ENCODE measurements at places on chromosomes 2 and 18.

DNA sequence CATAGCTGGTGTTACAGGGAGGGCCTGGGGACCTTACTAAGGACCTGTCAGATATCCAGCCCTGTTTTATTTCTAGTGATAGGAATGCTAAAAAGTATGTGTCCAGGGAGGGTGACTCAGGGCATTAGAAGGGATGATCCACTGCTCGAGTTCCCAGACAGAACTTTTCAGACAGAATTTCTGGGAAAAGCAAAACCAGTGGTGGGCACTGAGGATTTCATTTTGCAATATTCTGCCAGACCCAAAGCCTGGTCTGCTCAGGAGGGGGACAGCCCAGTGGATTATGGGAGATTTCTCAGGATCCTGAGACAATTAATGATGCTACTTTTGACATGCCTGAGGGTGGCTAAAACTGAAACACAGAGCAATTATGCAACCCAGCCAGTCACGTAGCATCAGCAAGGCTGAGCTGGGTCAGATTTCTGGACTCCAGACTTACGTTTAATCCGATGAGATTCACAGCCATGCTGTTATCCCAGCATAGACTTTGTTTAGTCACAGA, 4.7 kb upstream of the KCNE4 start:
- peak; percentile 72 for DNase-seq

DNA sequence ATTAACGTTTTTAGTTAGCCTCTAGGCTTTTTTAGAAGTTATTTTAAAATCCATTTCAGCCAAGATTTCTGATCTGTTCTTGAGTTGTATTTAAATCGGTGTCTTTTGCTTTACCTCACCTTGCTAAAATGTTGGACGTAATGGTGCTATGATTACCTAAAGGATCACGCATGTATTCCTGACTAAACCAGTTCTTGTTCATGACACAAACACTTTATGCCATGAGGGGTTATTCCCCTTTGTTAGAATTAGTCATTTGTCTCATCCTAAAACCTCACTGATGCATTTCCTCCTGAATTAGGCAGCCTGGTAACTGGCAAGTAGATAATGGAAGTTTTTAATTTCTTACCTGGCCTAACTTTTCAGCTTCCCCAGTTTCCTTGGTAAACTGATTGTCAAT, 185.4 kb upstream of the TANK start:
- no peak for DNase-seq

DNA sequence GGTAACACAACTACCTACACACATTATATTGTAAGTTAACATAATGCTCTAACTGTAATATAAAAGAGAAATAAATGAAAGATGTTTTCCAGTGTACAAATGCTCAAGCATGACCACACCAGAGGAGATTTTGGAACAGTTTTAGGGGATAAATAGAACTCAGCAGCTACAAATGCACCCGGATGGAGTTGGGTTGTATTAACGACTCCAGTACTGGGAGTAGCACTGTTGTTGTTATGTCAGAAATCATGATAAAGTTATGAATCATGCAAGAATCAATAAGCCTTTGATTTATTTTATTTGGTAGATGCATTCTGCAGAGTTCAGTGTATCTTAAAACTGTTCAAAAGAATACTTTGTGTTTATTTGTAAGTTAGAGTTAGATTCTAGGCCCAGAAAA, 126.9 kb downstream of the MAP3K20 start:
- DNase-seq = no peak

DNA sequence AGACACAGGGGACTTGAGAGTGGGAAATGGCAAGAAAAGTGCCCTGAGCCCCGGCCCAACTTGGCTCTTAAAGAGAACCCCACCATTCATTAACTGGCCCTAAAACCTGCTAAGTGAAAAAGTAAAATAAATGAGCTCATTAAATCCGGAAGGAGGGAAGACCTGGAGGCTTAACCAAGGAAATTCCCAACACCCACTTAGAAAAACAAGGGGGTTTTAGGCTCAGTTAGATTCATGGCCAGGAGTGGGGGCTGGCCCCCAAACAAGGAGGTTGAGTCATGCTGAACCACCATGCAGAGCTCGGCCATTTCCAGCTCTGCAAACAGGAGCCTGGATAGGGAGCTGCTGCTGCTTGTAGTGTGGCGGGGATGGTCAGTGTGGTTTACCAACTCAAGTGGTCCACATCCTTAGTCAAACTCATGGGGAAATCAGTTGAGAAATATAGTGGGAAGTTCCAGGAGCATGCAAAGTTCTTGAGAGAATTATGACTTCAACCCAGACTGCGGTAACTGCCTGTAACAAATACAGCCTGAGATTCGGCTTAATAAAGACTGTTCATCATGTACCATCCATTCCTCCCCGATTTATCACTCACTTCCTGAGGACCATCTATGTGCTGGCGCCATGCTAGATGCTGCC, 39.7 kb upstream of the MRPL19 start:
- DNase-seq = peak; percentile 69

GRCh38 chr2:116696223-116696622, 1118.3 kb upstream of the DDX18 start:
- no peak for DNase-seq

GRCh38 chr2:20617892-20618467, 32.9 kb downstream of the HS1BP3 start:
- DNase-seq = peak; percentile 84

GRCh38 chr2:31037058-31037457, 101.2 kb downstream of the GALNT14 start:
- DNase-seq = no peak

DNA sequence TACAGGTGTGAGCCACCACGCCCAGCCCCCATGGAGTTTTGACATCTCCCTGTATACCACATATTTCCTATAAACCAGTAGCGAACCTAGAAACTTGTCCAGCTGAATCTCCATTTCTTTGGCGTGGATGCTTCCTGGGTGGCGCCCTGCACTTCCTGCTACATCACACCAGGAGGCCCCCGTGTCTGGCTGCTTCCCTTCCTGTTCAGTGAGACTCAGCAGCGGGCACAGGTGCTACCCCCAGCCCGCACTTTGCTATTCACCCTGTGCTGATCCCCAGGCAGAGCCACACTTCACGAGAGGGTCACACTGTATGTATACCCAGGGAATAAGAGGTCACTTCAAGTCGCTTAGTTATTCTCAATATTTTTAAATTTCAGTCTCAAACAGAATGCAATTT, 35.0 kb downstream of the CYP27C1 start:
- DNase-seq = no peak

DNA sequence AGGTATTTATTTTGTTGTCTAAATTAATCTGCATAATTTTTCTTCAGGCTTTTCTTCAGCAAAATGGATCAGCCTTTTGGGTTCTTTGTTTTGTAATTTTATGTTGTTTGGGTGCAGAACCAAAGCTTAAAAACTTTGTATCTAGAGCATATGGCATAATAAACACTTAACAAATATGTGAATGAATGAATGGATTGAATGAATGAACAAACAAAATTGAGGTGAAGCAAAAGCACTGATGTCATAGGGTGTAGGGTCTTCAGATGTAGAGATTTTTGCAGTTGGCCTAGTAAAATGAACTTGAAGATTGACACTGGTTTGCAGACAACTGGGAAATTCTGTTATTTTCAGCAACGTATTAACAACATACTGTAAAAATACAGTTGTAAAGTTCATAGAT, 17.3 kb downstream of the VAPA start:
- no peak for DNase-seq

DNA sequence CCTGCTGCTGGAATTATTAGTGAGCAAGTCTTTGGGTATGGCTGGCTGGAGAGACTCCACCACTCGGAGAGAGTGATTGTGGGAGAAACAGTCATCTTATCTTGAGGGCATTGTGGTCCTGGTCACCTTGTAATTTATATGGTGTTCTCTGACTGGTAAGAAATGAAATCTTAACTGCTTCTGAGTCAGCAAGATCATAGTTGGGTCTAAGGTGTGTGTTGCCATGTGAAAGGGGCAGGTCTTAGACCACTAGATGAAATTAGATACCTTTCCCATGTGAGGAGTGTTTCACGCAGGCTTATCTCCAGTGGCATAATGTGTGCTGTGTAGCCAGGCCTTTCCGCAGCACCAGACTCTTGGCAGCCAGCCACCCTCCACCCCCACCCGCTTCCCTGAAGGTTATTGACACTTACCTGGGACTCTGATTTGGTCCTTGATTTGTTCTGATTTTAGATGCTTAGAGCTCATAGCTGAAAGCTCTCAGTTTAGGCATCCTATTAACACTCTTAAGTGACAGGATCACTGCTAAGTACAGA, 7.7 kb downstream of the MAPRE3 start:
- no peak for DNase-seq

DNA sequence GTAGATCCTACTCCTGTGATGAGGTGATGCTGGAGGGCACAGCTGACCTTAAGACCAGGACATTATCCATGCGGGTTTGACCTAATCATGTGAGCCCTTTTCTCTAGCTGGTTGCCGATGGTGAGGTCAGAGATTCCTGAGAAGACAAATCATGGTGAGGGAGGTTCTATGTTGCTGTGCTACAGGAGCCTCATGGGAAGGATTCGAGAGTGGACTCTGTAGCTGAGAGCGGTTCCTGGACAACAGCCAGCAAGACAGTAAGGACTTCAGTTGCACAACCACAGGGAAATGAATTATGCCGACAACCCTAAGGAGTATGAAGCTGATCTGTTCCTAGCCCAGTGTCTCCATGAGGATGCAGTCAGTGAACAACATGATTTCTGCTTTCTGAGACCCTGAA, 80.4 kb downstream of the EPB41L3 start:
- DNase-seq = peak; percentile 64

- no peak for DNase-seq
These were observed 56.2 kb upstream of the ATP8B1 start for GRCh38 chr18:57859314-57859713.

DNA sequence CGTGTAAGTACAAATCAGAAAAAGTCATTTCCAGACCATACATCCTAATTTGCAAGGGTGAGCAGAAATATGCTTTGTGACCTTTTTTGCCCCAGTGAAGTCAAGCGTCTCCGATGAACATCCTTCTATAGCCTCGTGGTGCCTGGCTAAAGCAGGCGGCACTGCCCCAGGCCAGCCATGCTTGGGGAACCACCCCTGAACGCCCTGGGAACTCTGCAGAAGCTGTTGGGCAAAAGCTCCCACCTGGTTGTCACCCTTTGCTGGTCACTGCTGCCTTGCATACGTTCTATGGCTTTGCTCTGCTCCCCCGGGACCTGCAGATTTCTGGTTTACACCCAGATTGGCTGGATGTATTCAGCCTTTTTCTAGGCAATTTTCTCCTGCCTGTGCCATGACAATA, 256.4 kb downstream of the SS18 start:
- no peak for DNase-seq

DNA sequence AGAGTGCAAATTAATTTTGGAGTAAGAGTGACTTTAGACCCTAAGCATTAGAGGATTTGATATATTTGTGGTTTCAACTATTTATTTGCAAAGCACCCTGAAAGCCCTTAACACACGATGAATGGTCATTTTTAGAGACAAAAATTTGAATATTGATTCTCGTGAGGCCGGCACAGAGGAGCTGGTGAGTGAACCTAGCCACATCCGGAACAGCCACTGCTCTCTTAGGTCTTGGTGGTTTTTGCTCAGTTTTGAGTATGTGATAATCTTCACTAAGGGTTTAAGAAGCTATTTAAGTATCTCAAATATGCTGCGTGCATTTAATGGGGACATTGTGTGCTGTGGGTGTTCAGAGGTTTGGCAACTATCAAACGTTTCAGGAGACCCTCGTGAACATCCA, 204.8 kb downstream of the TSN start:
- no peak for DNase-seq

DNA sequence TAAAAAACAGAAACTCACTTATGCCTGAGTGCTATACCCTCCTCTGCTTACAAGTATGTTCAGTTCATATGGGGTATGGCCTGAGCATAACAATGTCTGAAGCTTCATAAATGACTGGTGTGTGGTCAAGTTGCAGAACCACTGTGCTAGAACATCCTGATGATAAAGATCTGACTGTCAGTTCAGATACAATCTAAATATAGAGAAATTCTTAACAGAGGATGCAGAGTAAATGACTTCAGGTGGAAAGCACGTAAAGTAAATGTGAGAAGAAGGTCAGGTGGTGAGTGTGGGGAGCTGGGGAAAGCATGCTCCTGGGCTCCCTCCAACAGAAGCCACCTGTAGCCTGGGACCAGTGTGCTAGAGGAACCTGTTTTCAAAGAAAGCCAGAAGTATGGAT, 926.2 kb downstream of the TSN start:
- no peak for DNase-seq

GRCh38 chr18:75502286-75502685, 74.8 kb upstream of the SMIM21 start:
- no peak for DNase-seq

GRCh38 chr18:9066817-9067306, 35.6 kb upstream of the NDUFV2 start:
- DNase-seq = no peak

DNA sequence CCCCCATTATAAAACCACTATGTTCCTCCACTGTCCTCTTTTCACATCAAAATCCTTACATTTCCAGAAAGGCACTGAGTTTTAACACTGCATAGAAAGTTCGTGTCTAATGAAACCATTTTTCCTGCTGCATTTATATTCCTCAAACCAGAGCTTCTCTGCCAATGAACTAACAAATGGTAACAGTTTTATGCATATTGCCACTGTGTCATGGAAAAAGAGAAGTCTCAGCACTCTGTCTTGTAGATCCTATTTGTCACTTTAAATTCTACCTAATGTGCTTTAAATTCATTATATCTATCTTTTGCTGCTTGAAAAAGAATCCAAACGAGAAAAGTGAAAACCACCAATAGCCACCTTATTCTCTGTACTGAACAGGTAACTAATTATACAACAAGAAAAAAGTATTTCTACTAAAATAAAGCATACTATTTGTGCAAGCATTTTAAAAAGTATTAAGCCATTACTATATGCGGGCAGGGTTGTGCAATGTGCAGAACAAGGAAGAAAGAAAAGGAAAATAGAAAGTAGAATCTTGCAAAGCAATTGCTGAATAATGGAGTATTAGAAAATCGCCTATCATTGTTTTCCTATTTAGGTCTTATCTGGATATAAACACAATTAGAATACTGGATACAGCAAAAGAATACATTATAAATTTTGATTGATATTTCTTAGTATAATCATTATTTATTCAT, 328.9 kb downstream of the ZEB2 start:
- DNase-seq = no peak

DNA sequence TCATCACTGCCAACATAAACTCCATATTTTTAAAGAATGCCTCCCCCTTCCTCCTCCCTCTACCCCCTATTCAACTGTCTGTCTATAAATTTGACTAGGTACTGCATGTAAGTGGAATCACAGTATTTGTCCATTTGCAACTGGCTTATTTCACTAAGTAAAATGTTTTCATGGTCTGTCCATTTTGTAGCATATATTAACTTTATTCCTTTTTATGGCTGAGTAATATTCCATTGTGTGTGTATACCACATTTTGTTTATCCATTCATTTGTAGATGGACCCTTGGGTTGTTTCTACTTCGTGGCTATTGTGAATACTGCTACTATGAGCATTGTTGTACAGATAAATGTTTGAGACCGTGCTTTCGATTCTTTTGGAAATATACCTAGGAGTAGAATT, 10.7 kb downstream of the SEH1L start:
- DNase-seq = no peak

GRCh38 chr2:60469536-60470317, 83.7 kb downstream of the BCL11A start:
- DNase-seq = no peak

All from fibroblast of skin of left biceps (primary cell).